ENCODE measurements at places on chromosomes 12 and 14.

DNA sequence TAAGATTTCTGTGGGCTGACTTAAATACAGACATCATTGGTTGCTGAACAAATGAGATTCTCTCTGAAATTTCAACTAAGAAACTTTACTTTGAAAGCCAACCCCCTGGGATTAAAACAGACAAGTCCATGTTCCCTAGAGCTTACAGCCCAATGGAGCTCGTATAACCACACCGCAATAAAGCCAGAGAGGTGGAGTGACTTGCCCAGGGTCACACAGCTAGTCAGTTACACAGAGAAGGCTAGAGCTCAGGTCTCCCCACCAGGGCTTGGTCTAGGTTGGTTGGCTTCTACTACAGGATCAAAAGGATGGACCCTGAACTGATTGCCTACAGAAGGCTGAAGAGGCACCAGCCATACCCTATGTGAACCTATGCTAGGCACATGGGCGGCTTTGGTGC, 8.9 kb upstream of the LTBP2 start:
- no peak for DNase-seq

DNA sequence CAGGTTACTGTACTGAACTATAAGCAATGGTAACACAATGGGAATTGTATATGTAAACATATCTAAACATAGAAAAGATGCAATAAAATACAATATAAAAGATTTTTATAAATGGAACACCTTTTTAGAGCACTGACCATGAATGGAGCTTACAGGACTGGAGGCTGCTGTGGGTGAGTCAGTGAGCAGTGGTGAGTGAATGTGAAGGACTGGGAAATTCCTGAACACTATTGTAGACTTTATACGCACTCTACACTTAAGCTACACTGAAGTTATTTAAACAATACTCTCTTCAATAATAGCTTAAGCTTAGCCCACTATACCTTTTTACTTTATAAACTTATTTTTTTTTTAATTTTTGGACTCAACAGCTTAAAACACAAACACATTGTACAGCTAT, 313.5 kb downstream of the KCNC2 start:
- peak; percentile 2 for DNase-seq

DNA sequence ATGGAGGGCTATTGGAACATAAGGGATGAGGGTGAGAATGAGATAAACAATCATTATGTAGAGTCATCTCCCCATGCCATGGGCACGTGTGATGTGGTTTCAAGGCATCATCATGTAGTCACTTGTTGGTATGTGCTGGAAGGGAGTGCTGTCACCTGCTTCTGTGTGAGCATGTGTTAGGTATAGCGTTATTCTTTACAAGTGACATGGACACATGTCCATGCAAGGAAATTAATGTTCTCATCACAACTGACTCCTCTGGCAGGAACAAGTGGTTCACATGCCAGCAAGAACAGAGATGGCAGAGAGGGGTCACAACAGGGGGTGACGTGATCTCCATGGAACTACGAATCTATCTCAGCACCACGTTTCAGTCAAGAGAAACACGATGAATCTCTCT, 815.8 kb downstream of the BCL11B start:
- no peak for DNase-seq

- no peak for DNase-seq
These were observed 110.3 kb downstream of the AACS start for GRCh38 chr12:125175576-125175975.

DNA sequence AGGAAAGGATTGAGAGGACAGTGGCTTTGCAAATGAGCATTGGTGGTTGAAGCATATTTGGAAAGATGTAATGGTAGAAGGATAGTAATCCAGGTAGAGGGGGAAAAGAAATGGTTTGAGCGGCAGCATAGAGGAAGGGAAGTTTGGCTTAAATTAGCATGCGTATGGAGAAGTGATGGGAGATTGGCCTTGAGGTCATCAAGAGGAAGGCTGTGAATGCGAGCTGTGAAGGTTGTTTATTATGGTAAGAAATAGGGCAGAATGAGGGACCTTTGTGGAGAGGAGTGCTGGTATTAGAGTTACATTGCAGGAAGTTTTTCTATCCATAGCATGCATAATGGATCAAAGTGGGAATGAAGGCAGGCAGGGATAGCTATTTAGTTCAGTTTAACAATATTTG, 162.1 kb downstream of the TMTC2 start:
- DNase-seq, result no peak

GRCh38 chr12:68631227-68631626, 20.5 kb downstream of the RAP1B start:
- DNase-seq, result peak; percentile 50

DNA sequence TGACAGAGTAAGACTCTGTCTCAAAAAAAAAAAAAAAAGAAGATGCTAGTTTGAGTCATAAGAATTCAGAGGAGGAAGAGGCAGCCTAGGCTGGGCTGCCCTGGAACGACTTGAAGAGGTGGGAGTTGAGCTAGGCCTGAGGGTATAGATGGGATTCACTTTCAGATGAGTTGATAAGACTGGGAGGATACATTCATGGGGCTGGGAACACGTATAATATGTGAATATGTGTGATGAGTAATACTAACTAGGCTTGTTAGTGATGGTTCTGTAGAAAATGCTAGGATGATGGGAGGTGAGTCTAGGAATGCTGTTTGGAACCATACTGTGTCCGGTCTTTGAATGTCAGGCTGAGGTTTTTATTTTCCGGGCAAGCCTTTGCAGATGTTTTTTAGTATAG, 9.0 kb downstream of the PLEKHA5 start:
- peak; percentile 65 for DNase-seq

DNA sequence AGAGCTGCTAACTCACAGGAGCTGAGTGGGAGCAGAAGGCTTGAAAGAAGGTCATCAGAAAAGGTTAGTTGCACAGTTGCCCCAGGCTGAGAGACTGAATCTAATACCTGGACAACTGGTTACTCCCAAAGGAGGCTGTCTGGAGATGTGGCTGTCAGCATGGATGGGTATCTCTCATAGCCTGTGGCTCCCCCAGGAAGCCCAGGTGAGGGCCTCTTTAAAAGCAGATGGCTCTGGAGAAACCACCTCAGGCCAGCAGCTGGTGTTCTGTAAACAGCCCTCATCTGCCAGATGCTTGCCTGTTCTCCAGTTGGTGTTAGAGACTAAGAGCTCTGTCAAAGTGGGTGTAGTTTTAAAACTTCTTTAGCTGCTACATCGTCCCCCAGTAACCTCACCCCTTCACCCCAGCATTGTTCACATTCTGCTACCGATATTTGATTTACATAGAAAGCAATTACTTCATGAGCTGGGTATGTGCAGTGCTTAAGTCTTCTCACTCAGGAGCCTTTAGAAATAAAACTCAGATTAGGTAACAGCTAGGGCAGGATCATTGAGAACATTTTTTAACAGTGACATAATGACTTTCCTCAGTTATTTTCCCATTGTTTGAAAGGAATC, 25.8 kb downstream of the DACT1 start:
- peak; percentile 90 for DNase-seq

- peak; percentile 76 for DNase-seq
These were observed 1.4 kb upstream of the CCDC85C start for GRCh38 chr14:99605299-99605961.
